Cortex of kidney (tissue), 1 donor: ENCODE measurements at places on chromosomes 12 and 14.

DNA sequence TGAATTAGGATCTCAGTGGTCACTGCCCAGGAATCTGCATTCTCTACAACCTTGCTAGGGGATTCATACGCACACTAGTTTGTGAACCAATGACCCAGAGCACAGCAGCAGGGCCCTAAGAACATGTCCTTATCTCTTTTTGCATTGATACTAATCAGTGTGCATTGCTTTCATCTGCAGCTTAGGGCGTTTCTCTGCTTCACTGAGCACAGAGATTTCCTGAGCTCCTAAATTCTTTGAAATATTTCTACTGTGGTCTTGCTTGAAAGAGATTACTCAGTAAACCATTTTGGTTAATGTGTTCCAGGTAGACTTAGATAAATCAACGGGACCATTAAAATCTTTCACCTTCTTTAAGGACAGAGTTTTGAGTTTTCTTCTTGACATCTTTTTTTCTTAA lies 351.3 kb upstream of the KITLG start:
- no peak for DNase-seq

- no peak for DNase-seq
These were observed 14.1 kb downstream of the PLCZ1 start for GRCh38 chr12:18723752-18724151.

- DNase-seq, result no peak
These were observed 1031.3 kb downstream of the FSCB start for GRCh38 chr14:43475757-43476156.

DNA sequence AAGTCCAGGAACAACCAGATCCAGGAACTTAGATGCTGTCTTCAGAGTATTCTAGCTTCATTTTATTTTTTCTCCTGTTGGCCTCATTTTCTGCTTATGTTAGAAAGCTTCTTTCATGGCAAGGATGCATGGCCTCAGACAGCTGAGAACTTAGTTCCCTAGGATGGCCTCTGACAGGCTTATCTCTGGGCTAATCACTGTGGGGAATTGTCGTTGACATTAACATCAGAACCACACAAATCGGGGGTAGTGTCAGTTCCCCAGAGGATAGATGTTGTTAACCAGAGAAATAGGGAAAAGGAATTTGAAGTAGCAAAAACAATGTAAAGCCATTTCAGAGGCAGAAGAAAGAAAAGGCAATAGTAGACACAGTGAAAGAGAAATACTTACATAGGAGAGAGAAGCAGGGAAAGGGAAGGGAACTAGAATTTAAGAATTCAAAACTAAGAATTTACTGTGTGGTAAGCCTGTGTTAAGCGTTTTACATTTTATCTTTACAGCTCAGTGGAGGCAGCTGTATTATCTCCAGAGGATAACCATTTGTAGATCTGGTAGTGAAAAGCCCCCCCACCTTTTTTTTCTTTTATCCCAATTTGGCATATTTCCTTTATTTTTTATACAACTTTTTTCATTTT lies 21.8 kb downstream of the FUT8 start:
- no peak for DNase-seq
